Naive thymus-derived CD4-positive, alpha-beta T cell (primary cell): ENCODE measurements at places on chromosomes 11 and 22.

- no peak for DNase-seq
Measured at GRCh38 chr11:5665746-5666401, 19.0 kb downstream of the TRIM5 start.

GRCh38 chr11:47552056-47552565 is 821 bp downstream of the CELF1 start:
- no peak for DNase-seq

DNA sequence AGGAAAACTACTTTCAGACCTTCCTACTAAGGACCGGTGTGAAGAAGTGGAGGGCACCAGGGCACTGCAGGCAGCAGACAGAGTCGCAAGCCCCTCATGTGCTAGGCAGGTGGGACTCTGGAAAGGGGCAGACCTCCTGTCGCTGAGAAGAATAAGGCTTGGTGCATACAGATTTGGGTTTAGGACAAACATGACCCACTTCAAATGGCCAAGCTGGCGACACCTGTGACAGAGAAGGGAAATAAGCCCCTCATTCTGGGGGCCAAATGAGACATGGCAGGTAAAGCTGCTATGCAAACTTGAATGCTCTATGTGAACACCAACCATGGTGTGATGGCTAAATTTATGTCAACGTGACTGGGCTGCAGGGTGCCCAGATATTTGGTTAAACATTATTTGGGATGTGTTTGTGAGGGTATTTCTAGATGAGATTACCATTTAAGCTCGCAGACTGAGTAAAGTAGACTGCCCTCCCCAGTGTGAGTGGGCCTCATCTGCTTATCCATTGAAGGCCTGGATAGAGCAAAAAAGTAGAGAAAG is 112.4 kb upstream of the PITPNB start:
- no peak for DNase-seq

DNA sequence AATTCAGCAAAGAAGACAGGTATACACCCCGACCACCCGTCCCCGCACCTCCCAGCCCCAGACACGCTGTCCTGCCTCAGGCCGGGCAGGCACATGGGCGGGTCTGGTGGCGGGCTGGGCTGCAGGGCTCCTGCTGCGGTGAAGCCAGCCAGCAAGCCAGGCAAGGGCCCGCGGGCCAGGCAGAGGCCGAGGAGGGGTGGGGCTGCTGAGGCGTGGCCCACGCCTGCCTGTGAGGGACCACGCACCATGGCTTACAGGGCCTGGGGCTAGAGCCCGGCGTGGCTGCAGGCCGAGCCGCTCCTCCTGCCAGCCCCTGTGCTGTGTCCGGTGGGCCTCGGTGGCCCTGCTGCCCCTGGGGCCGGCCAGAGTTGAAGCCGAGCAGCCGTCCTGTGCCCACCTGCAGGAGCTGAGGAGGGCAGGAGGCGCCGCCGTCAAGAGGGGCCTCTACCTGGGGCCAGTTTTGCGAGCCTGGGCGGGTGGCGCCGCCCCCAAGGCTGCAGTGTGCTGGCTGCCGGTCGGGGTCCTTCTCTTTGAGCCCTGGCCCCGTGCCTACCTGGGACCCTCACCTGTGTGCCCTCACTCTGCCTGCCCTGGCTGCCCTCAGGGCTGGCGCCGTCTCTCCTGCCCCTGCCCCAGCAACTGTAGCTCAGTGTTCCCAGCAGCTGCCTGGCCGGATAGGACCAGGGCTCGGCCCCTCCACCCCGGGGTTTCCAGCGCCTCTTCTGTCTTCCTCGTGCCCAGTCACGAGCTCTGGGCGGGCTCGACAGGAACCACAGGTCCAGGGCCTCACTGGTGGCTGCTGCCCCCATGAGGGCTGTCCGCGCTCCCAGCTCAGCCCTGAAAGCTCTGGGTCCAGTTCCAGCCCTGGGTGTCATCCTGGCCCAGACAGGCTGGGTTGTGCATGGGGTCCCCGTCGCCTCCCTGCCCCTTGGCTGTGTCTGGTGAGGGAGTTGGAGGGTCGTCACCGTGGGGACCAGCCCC is 38.4 kb downstream of the MOB2 start:
- no peak for DNase-seq

DNA sequence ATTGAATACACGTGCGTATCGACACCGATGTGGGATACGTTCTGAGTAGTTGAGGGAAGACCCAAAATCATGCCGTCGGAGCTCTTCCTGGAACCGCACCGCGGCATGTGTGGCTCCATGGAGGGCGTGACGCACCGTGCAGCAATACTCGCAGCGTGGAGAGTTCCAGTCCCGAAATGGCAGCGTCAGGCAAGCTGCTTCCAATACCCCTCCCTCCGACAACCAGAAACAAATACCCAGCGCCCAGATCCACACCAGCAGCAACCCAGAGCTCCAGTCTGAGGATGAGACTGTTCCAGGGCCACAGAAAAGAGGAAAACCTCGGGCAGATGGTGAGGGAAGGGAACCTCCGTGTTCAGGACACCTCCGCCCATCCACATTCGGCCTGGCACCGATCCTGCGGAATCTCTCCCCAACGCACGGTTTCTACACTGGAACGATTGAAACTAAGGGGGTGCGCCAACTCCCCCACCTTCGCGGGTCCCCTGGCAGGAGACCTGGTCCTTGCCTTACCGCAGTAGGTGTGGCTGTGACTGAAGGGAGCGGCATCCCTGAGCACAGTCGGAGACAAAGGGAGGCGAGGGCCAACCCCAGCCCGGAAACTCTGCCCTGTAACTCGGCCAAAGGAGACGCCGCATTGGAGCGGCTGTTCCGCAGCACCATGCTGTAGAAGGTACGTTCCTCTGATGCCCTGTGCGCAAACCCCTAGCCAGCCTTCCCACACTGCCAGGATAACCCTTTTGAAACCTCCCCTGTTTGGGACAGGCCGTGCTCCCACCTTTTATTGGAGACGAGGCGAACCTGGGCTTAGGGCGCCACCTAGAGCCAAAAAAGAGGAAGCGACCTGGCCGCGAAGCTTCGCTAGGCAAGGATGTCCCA is 28.2 kb downstream of the DBX1 start:
- peak; percentile 34 for DNase-seq

DNA sequence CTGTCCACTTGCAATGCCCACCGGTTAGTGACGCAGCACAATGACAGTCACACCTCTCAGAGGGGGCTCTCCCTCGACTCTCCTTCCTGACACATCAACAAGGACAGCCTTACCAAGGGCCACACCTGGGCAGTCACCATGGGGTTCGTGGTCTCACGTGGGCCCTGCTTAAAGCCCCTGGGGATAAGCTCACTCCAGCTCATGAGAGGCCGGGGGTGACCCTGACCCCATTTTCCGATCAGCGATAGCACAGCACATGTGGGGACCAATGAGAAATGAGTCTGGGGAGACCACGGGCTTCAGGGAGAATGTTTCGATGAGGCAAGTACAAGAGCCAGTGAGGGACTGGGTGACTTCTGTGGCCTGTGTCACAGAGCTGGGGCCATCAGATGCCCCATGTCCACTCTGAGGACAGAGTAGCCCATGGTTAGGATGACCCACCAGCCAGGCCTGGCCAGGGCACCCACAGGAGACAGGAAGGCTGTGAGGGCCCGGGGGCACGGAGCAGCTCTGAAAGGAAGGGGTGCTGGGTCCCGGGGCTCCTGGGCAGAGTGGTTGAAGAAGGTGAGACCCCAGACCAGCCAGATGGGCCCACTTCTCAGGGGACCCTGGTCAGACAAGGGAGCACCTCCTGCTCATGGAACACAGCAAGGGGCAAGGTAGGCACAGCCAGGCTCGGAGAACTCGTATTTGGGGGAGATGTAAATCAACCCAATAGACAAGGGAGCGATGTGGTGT is 128.8 kb downstream of the MED15 start:
- DNase-seq = no peak

DNA sequence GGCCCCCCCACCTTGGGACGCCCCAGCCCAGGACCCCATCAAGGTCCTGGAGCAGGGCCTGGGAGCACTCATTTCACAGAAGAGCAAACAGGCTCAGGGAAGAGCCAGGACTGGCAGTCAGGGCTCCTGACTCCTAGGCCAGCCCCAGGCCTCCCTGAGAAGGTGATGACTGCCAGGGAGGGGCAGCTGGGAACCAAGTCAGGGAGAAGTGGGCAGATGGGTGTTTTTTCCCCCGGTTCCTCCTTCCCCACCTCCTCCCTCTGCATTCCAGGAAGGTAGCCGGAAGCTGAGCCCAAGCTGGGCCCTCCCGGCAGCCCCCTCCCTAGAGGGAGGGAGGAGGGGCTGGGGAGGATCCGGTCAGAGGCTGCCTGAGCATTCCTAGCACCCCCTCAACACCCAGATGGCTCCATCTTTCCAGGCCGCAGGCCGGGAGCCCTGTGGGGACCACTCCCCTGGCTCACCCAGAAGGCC is 19.6 kb downstream of the MYRF start:
- DNase-seq = no peak

DNA sequence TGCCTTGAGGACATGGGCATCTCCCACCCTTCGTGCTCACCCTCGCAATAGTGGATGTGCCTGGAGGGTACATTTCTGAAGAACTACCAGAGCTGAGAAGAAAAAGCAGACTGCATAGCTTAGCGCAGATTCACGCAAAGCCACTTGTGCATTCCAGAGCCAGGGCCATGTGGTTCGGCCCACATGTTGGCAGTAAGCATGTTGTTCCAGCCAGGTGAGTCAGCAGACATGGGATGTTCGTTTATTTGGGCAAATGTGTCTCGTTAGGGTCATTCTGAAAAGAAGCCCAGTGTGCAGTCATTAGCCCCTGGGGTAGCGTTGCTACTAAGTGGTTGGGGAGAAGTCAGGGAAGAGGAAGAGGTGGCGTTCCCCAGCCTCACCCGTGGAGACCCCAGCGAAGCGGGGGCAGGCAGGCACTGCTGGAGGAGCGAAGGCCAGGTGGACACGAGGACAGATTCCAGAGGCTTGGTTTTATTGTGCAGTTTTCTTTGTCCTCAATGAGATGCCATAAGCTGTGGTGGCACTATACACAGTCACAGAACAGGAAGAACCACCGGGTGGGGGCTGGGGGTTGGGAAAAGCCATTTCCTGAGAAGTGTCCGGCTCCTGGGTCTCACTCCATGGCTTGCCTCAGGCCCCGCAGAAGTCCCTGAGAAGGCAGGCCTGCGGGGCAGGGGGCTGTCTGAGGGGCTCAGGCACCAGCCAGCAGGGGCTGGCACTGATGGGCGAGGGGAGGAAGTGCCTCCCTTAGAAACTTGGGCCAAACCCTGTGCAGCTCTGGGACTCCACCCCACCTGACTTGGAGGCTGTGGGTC is 5.0 kb downstream of the THY1 start:
- DNase-seq = no peak

GRCh38 chr11:110566577-110566976 is 136.8 kb downstream of the FDX1 start:
- DNase-seq = no peak

GRCh38 chr11:26937386-26937785 is 56.5 kb upstream of the FIBIN start:
- no peak for DNase-seq

- DNase-seq = no peak
Measured at GRCh38 chr11:105935791-105936190, 86.2 kb downstream of the MSANTD4 start.

- no peak for DNase-seq
Measured at GRCh38 chr11:2148595-2148994, 9.4 kb upstream of the IGF2 start.

DNA sequence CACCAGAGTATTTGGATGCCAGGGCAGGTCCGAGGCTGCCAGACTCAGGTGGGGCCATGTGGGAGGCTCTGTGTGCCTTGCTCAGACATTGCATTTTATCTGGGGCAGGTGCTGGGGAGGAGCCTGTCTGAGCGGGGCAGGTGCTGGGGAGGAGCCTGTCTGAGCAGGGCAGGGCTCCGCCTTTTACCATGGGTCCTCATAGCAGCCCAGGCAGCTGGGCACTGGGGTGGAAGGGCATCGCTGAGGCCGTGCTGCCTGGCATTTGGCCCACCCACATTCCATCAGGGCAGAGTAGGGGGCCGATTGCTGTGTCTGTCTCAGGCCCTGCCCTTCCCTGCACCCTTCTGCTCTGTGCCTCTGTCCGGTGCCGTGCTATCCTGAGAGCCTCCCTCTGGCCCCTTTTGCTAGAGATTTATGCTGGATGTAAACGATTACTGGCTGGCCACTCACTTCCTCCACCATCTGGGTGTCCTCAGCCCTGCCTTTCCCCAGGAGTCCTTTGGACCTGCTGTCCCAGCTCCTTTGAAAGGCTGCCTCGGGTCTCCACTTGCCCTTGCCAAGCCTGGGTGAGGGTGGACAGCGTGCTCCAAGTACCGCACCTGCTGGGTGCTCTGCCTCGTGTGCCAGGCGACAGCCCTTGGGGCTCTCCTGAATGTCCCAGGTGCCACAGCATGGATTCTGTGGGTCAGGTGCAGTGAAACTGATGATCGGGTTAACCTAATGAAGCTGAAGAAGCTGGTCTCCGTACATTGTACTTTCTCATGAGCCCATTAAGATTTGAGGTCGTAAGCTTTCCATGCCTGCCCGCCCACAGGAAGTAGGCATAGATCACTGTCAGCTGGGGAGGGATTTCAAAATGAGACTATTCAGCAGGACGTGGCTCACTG is 281.6 kb downstream of the TBC1D22A start:
- DNase-seq = no peak

- no peak for DNase-seq
Measured at GRCh38 chr11:116948391-116948790, 111.0 kb upstream of the APOA1 start.

- DNase-seq = no peak
Measured at GRCh38 chr11:14193644-14194043, 165.3 kb downstream of the RRAS2 start.

GRCh38 chr11:72263361-72263760 is 19.4 kb upstream of the PHOX2A start:
- no peak for DNase-seq

- no peak for DNase-seq
Measured at GRCh38 chr11:115677190-115677589, 173.0 kb upstream of the CADM1 start.

- DNase-seq = no peak
Measured at GRCh38 chr11:70060611-70061293, 17.4 kb upstream of the ANO1 start.
